Stimulated activated CD4-positive, alpha-beta T cell treated with anti-CD3 and anti-CD28 coated beads, TNF-alpha, amount 100 ng/mL, for 1 hour (primary cell): ENCODE measurements at places on chromosomes 11 and 22.

DNA sequence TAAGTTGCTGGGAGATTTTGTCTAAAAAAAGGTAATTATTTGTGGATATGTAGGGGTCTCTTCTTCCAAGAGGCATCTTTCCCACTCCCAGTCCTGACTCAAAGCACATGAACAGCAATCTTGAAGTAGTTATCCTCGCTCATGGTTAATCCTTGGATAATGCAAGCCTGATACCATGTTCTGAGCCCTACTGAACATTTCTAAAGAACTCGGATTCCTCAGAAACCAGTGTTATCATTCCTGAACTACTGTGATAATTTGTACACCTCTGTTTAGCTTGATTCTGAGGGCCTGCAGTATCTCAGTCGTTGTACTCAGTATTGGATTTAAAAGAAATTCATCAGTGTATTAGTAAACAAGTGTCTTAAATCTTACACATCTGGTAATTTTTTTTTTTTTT, 22.3 kb upstream of the RCE1 start:
- no peak for DNase-seq

GRCh38 chr11:109486129-109486528, 64.1 kb downstream of the C11orf87 start:
- no peak for DNase-seq

DNA sequence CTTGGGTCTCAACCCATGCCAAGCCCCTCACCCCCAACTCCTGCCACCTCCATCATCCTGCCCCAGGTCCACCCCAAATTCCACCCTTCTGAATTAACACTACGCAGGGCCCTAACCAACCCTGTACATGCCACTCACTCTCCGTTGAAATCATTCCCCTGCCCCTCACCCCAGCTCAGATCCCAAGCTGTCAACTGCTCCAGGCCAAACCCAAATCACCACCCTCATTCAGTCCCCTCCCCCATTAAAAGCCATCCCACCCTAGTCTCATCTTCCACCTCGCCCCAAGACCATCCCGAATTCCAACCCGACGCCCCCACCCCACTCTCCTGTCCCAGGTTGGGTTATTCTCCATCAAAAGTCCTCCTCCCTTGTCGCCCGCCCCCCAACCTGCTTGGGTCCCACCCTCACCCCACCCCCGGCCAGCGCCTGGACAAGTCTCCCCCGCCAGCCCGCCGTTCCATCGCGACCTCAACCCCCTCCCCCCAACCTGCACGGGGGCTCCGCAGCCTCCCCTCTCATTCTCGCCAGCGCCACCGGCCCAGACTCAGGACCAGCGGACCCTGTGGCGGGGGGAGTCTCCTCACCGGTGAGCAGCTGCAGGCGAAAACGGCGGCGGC, 466 bp downstream of the FAM168A start:
- no peak for DNase-seq

GRCh38 chr11:104765401-104766095, 132.7 kb downstream of the CASP12 start:
- no peak for DNase-seq

- no peak for DNase-seq
Measured at GRCh38 chr11:73414977-73415651, 38.9 kb downstream of the RELT start.

DNA sequence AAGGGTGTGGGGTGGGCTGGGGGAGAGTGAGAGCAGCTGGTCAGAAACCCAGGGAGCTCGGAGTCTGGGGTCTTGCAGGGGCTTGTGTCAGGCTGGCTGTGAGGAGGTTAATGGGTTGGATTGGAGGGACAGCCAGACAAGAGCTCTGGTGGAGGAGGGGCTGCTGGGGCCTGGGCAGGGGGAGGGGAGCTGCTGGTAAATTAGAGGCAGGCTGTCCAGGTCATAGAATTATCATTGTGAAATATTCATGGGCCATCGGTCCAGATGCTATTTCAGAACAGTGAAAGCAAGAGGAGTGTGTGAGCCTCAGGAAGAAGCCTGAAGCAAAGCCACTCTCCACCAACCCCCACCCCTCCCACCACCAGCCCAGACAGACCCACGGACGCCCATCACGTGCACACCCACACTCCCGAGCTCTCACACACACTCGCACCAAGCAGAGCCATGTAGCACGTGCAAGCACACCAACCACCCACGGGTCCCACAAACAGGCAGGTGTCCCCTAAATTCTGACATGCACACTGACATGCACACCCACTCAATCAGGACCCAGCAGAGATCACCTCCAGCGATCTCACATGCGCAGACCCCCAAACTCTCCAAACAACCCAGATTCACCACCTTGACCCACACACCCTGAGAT, 18.8 kb downstream of the RTN4RL2 start:
- no peak for DNase-seq

DNA sequence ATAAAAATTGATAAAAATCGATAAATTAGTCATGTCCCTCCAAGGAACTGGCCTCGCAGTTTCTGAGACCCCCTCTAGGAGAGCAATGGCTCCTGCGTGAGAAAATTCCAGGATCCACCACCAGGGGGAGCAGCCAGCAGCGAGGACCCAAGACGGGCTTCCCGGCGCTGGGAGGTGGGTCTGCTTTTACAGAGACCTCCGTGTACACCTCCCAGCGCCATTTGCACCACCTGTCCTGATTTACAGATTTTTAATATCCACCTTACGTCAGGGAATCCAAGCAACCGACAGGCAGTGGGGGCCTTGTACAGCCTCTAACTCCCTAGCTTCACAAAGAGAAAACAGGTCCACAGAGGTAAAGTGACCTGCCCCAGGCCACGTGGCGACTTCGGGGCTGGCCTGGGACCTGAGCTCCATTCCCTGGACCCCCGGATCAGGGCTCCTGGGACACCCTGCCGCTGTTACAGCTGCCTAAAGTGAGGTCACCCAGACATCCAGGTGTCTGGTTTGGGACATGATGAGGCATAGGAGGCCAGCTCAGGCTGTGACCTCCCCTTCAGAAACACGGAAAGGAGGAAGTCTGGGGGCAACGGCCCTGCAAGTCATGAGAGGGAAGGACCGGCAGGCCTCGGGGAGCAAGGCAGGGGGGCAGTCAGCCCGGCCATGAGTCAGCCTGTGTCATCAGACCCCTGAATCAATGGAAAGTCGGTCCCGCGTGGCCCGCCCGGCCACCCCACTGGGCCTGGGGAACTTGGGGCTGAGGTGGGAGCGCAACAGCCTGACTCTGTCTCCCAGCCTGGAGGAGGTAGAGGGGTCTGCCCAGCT, 3.5 kb downstream of the OSM start:
- DNase-seq: peak; percentile 42

- no peak for DNase-seq
Measured at GRCh38 chr11:117738246-117738957, 58.6 kb downstream of the DSCAML1 start.

GRCh38 chr11:15117751-15118150, 3.0 kb downstream of the INSC start:
- no peak for DNase-seq

DNA sequence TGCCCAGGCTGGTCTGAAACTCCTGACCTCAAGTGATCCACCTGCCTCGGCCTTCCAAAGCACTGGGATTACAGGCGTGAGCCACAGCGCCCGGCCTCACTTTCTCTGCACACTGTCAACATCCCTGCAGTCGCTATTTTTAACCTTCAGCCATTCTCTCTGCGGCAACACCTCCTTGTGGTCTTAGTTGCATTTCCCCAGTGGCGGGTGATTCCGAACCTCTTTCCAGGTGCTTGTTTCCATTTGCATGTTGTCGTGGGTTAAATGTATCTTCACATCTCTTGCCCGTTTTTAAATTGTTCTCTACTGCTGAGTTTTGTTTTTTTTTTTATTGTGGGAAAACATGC, 2.2 kb upstream of the SCT start:
- DNase-seq: no peak

DNA sequence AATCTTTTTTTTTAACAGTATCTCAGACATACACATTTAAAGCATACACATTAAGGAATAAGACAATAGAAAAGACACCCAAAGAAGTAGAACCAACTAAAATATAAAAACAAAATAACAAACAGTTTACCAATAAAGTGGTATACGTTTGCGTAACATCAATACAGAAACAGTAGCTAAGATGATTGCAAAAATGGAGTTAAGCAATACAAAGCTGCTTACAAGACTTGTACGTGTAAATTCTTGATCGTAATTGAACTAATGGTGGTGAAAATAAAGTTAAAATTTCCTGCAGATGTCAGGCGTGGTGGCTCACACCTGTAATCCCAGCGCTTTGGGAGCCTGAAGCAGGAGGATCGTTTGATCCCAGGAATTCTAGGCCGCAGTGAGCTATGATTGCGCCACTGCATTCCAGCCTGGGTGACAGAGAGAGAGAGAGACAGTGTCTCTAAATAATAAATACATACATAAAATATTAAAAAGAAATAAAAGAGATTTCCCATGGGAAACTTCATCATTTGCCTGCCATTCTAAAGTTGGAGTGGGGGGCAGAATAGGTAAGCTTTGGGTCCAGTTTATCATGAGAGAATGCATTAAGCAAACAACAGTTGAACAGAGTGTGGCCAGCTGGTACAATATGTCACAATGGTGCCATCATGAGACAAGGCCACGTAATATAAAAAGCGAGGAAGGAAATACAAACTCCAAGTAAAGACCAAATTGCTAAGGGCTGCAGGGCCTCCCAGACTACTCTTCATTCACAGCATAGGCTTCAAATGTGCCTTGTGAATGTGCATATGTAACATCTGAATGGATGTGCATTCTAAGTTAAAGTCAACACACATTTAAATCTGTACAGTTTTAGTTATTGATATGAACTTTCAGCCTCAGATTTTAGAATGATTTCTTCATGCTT, 38.9 kb upstream of the EED start:
- DNase-seq: no peak

DNA sequence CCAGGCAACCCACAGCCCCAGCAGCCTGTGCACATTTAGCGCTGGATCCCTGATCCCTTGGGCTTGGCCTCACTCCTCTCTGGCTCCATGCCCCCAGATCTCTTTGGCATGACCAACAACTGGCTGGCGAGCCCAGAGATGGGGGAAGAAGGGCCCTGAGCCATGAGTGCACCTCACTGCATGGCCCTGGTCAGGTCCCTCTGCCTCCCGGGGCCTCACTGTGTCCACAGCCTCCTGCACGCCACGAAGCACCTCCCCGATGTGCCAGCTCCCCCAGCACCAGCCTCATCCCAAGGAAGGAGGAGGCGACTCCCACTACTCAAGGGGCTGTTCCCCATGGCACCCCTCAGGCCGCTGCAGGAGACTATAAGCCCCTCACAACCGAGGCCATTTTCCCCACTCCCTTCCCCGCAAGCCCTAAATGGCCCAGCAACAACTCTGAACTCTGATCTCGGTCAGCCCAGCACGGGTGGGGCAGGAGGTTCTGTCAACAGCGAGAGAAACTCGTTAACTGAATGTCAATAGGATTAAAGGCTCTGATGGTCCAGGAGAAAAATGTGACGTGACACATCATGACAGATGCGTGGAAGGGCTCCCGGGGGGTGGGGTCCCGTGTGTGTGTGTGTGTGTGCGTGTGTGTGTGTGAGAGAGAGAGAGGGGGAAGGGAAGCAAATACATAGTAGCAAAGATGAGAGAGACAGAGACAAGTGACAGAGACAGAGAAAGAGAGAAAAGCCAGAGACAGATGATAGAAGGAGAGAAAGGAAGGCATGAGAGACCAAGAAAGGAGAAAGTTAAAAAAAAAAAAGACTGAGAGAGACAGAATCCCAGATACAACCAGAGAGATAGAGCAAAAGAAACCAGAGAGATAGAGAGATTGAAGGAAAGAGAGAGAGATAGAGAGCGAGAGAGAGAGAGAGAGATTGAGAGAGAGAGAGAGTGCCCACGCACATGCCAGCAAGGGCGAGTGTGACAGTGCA, 28.4 kb upstream of the SYT7 start:
- no peak for DNase-seq

- DNase-seq: no peak
Measured at GRCh38 chr11:35717043-35717442, 54.5 kb downstream of the TRIM44 start.

GRCh38 chr11:104791896-104792295, 106.4 kb downstream of the CASP12 start:
- DNase-seq: no peak

DNA sequence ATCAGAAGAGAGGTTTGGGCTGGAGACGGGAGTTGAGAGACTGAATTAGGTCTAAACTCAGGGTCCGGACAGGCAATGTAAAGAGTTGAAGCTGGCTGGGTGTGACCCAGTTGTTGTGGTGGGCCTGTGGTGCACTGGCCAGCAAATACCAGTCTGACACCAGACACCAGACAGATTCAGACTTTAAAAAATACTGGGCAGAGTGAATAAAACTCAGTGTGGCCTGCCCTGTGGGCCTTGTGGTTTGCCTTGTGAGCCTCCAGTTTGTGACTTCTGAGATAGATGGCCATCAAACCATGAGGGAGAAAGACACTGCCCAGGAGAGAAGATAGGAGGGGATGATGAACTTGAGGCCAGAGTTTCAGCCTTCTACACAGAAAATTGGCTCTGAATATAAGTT, 25.8 kb downstream of the RCN1 start:
- no peak for DNase-seq
